Peyer's patch (tissue), 4 donors: ENCODE measurements at places on chromosomes 7 and 10. TPM values are rescaled to one million over a fixed set of nuclear protein-coding genes. Genes with fewer than 3 reads are reported as not detected.

FFAR4 gene
- total RNA-seq: 0.80 TPM

- no peak for DNase-seq
These were observed 155.4 kb downstream of the DIP2C start for GRCh38 chr10:534047-534566.

DNA sequence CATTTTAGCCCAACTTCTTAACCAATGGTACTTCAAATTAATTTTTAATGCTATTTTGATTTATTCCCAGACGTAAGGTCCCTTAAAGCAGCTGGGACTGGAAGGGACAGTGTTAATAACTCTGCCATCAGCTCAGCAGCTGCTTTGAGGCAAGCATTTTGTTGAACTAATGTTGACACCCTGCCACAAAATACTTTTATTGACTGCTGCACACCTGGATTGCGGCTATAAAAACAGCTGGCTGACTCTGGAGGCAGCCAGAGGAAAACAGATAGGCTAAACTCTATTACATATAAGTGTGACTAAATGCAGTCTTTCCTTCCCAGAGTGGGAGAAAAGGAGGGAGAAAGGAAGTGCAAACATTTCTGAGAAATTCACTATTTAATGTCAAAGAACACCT lies 77.6 kb downstream of the ETV1 start:
- DNase-seq: no peak

- no peak for DNase-seq
These were observed 132.1 kb downstream of the KLF6 start for GRCh38 chr10:3652886-3653285.

- no peak for DNase-seq
These were observed 174.5 kb upstream of the HDAC9 start for GRCh38 chr7:18320971-18321567.

GRCh38 chr10:76026176-76026771 lies 594.9 kb downstream of the LRMDA start:
- DNase-seq: no peak

- no peak for DNase-seq
These were observed 68.9 kb upstream of the CARD11 start for GRCh38 chr7:3112479-3113134.

ZNF239 gene
- total RNA-seq: 17.3 TPM

DNA sequence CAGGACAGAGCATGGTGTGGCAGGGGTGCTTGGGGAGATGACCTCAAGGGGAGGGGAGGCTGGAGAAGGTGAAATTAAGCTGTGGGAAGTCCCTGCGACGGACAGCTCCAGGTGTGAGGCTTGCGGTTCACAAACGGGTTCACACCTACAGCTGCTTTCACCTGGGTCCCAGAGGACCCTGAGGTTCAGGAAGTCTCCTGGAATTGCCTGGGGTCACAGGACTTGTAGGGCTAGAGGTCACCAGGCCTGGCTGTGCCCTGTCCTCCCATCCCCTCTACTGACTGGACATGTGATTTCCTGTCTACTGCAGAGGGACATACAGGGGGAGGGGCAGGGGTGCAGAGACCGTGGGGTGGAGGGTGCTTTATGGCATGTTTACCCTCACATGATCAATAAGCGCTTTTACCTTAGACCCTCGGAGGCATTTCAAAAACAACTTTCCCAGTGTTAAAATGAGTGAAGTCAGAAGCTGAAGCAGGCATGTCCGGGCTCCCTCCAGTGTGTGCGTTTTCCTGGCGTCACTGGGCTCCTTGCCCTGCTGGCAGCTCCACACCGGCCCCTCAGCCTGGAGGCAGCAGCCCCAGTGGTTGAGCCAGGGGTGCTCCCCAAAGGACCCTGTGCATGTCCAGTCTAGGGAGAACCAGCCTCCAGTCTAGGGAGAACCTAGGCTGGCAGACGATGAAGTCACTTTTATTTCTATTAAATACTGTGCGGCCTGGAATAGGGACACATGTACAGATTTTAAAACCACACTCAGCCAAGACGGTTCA lies 66.6 kb upstream of the IGFBP3 start:
- no peak for DNase-seq

HERPUD2 gene
- total RNA-seq: 25.6 TPM

HTR7 gene
- 0.76 TPM for total RNA-seq

TES gene
- 70.8 TPM for total RNA-seq
